ENCODE measurements at places on chromosomes 5 and 9.

DNA sequence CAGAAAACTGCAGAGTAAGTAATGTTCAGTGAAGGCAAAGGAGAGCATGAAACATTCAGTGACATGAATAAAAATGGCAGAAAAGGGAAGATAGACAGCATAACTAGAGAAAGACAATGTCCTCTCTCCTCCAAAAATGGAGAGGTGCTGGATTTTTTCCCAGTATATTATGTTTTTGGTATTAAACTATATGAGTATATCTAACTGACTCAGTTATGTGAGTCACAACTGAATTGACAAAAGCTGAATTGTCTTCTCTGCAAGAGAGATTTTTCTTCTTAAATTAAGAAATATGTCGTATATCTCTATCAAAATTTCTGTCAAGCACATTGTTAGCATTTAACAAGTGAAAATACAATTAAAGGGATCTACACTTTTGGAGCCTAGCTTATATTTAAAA lies 375.1 kb downstream of the CHSY3 start:
- no peak for DNase-seq

DNA sequence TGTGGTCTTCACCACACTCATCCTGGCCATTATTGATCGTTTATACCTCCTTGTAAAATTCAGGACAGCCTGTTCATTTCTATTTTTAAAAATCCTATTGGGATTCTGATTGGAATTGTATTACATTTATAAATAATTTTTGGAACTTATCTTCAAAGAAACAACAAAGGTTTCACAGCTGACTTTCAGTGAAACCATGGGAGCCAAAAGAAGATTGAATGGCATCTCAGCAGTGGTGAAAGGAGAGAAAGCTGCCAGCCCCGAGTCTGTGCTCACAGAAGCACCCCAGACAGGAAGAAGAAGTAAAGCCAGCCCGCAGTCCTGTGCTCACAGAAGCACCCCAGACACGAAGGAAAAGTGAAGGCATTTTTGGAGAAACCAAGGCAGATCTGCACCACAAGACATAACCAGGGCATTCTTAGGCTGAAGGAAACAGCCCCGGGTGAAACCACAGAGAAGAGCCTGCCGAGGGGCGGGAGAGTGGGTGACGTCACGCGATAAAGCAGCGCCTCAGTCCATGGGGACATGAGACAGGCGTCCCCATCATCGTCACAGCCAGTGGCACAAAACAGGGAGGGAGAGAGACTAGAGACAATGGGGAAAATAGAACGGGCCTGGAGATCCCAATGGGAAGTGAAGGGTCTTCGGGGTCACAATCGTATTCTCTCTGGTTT lies 42.5 kb upstream of the SLC9A3 start:
- DNase-seq, result no peak

DNA sequence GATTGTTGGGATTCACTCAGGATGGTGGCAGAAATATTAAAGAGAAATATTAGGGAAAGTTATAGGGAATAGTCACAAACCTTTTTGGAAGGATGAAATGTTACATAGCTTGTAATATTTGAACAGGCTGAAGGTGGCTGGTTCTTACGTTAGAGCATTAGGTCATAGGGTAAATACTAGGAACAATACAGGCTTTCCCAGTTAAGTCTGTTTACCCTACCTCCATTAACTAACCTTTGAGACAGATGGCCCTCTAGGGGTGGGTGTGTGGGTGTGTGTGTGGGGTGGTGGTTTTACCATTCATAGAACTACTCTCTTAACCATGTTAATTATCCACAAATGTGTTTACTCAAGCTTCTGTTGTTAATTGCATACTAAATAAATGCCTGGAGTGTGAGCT lies 94.3 kb upstream of the STK32A start:
- no peak for DNase-seq

DNA sequence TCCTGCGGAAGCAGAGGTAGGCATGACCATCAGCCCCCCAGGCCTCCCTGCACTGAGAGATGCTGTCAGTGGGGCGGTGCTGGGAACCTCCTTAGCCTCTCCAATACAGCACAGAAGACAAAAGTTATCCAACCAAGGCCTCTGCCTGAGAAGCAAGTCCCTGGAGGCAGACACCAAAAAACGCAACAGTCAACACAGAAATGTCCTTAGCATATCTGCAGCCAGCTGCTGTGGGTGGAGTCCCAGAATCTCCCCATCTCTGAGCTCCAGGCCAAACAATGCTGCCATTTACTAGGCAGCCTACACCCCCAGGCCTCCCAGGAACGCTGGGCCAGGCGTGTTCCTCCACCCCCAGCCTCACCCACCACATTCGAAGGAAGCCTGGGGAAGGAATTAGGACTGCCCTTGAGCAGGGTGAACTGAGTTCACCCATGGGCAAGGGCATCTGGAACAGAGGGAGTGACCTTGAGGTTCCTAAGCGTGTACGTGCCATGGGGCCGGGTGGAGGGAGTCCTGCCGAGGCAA lies 43.7 kb downstream of the STK10 start:
- no peak for DNase-seq

DNA sequence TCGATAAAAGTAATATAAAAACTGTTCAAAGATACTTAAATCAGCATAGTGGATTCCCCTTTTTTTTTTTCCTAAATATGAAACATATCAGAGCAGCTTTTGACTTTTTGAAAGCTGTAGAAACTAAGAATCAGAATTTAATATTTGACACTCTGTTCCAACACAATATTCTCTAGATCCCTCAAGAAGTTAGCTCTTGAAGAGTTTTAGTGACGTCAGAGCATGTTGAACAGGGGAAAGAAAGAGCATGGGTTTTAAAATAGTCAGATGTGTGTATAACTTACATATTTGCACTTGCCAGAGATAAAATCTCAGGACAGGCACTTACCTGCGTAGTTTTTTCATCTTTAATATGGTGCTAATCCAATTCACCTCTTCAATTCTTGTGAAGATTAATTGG lies 75.2 kb upstream of the FBXL7 start:
- DNase-seq, result no peak

- no peak for DNase-seq
Measured at GRCh38 chr5:140827704-140828361, at the start of gene PCDHA6. Gene PCDHA6, plus strand, starts transcription at chr5:140827960. Its CDS starts 132 bp downstream, at chr5:140828092.

Data from CD4-positive, alpha-beta T cell treated with Interleukin-1 beta for 1 hour (primary cell).